NCI-H510A treated with DMSO at 0.1 percent for 48 hours (cell line): ENCODE measurements at places on chromosomes 7 and 10.

DNA sequence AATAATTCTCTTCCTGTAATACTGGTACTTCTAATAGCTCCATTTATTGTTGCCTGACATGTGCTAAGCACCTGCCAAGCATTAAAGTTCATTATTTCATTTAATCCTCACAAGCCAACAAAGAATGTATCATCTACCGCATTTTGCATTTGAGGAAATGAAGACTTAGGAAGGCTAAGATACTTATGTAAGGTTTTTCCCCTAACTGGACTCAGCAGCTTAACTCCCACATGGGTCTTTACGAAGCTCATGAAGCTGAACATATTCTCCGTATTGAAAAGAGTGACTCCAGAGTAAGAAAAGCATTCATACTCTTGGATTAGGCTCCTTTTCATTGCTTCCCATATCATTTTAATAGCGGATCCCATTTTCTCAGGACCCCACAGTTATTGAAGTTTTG is 155.7 kb upstream of the TMEM72 start:
- DNase-seq: no peak

GRCh38 chr10:112583236-112583939 is 136.4 kb downstream of the VTI1A start:
- DNase-seq: no peak

DNA sequence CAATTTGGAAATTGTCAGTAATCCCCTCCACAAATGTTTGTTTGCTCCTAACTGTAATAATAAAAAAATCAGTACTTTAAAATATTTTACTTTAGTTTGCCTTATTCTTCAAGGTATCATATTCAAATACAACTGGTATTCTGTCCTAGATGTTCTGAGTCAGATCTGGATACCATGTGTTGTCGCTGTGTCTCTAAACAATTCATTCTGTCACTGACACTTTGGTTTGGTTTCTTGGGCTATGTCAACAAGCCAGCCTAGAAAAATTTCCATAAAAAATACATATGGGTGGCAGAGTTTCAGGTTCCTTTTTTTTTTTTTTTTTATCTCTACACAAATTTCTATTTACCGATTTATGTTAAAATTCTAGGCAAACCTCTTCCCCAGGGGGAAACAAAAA is 33.2 kb upstream of the SEMA3D start:
- no peak for DNase-seq

- DNase-seq: peak; percentile 22
Observed at GRCh38 chr10:80196270-80196949, 8.9 kb downstream of the ANXA11 start.

- no peak for DNase-seq
Observed at GRCh38 chr7:557558-557881, 37.9 kb upstream of the PDGFA start.
